ENCODE measurements at places on chromosomes 16 and 17.

- DNase-seq = no peak
These were observed 3.3 kb upstream of the SLFN12L start for GRCh38 chr17:35540589-35541404.

GRCh38 chr17:41691031-41691777 is 2.5 kb downstream of the EIF1 start:
- no peak for DNase-seq

GRCh38 chr17:2259769-2260536 is 43.6 kb downstream of the SMG6 start:
- peak; percentile 45 for DNase-seq

GRCh38 chr16:81618661-81619060 is 160.4 kb upstream of the PLCG2 start:
- DNase-seq = no peak

DNA sequence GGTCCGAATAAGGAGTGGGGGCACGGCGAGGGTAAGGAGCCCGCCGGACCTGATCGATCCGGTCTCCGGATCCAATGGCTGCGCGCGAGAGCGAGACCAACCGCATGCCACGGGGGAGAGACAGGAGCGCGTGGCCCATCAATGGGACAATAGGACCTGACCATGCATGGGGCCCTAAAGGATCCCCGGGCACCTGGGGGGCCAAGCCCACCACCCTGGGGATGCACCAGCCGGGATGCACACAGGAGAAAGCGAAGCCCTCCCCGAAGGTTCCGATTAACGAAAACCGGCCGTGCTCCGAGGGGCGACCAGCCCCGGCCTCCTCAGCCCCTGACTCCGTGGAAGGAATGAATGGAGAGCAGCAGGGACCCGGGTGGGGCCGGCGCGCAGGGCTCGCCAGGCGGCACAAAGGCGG is 525 bp downstream of the JPT1 start:
- no peak for DNase-seq

DNA sequence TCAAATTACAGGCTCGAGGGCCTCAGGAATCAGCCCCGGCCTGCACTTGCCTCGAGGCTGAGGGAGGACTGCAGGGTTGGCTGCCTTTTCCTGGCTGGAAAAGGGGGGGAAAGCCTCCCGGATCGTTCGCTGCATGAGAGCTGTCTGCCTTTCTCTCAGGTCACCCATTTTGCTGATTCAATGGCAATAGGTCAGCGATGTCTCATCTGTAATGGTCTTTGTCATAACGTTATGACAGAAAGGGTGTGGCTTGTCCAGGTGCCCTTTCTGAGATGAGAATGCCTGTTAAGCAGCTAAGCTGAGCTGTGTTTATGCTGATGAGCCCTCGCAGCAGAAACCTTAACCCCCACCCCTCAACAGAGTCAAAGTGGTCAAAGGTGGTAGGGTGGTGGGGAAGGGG is 81.8 kb downstream of the AKAP1 start:
- DNase-seq = no peak

DNA sequence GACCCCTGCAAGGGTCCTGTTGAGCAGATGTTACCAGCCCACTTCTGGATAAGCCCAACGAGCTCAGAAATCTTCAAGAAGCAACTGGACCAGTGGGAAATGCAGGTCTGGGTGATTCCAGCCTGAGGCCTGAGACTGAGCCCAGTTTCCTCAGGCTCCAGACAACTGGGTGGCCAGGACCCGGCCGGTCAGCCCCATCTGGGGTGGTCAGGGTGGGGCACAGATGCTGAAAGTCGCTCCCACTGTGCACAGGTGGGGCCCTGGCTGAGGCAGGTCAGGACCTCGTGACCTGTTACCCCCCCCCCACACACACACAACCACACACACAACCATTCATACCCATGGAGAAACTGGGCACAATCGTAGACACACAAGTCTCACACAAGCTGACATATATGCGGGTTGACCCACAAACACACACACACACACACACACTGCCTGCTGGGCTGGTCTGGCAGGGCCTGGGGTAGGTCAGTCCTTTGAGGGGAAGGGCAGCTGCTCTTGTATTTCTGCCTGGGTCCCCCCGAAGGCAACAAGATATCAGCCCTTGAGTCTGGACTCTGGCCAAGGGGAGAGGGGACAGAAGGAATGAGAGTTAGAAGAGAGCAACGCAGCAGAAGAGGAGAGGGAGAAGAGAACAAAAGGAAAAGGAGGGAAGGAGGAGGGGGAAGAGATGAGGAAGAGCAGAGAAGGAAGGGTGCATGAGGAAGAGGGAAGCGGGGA is 99.0 kb upstream of the CDH5 start:
- no peak for DNase-seq

DNA sequence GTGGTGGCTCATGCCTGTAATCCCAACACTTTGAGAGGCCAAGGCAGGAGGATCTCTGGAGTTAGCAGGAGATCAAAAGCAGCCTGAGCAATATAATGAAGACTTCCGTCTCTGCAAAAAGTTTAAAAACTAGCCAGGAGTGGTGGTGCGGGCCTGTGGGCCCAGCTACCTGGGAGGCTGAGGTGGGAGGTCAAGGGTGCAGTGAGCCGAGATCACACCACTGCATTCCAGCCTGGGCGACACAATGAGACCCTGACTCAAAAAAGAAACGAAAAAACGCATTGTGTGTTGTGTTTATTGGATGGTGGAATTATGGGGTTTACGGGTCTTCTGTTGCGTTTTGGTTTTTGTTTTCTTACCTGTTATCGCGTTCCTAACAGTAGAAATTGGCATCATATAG is 863 bp upstream of the DDX19A start:
- no peak for DNase-seq

DNA sequence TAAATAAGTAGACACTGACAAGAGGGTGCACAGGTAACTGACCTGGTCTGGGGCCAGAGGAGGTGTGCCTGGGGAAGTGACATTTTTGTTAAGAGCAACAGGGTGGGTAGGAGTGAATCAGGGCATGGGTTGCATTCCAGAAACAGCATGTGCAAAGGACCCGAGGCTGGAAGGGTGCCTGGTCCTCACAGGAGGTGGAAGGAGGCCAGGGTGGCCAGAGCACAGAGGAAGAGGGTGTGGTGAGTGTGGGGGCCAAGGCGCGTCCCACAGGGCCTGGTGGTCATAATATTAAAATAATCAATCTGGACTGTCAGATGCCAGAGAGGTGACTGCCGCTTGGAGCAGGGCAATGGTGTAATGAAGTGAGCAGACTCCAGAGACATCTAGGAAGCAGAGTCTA is 14.3 kb downstream of the ARHGAP23 start:
- DNase-seq = no peak

DNA sequence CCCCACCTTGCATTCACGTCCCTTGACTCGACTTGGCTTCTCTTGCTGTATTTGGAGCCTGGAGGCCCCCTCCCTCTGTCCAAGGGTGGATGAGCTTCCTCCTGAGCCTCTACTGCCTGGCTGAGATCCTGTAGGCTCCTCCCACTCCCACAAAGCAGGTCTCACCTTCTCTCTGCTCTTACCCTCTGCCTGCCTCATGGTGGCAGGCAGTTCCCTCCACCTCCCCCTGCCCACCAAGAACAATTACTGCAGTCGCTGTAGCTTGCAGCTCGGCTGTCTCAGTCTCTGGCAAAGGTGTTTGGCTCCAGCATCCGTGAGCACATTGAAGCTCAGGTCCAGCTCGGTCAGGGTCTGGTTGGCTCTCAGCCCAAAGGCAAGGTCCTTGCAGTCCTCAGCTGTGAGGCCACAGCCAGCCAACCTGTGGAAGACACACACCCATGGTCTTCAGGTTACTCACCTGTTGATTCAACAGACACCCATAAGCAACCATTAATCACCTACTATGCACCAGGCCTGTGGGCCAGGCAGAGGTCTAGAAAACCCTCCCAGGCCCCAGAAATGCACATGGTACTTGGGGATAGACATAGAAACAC is 42.6 kb downstream of the NLRP1 start:
- no peak for DNase-seq

DNA sequence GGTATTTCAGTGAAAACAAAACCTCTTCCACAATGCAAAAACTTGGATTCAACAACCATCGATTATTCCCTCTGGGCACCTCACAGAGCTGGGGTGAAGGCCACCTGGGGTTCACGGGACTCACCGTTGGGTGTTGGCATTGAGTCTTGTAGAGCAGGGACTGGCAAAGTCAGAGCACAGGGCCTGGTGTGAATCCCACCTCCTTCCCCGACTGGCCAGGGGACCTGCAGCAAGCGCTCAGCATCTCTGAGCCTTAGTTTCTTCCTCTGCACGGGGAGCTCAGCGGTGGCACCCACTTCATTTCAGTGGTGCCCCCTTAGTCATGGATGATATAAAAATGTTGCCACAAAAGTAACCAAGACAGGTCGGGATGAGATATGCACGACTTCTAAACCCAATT is 100.4 kb downstream of the METRNL start:
- DNase-seq = no peak

GRCh38 chr16:82899731-82900450 is 273.1 kb downstream of the CDH13 start:
- DNase-seq = no peak

Measured in stimulated activated CD8-positive, alpha-beta memory T cell treated with anti-CD3 and anti-CD28 coated beads, Interleukin-4, amount 100 ng/mL, for 4 hours (primary cell).